ENCODE measurements at places on chromosomes 3 and 15.

- no peak for DNase-seq
Measured at GRCh38 chr15:72242775-72243370, 11.9 kb upstream of the PKM start.

DNA sequence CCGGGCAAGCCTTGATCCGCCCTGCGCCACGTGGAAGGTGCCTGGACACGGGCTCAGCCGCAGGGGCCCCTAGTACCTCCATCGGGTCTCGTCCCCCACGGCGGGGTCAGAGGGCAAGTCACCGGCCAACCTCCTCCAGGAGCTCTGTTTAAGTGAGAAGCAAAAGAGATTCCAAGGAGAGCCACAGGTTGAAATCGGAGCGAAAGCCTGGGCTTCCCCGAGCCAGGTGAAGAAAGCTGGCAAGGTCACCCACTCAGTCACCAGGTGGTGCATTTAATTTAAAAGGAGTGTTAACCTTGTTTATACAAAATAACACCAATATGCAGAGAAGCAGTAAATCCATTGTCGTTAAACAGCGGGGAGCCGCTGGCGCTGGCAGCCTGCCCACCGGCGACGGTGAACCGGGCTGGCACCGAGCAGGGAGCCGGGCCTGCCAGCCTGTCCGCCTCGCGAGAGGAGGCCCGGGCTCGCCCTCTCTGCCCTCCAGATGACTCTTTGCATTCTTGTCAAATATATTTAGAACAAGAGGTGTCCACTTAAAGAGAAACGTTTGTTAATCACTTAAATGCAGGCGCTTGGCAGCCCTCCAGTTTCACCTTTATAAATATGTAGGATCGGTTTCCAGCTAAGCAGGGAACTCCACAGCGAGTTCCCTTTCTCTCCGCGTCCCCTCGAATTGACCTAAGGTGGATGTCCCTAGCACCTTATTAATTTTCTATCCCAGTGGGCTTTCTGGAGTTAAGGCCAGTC lies 277.3 kb upstream of the NR2F2 start:
- DNase-seq, result no peak

GRCh38 chr15:53331328-53332190 lies 427.9 kb downstream of the WDR72 start:
- DNase-seq, result no peak

GRCh38 chr15:62021991-62022600 lies 38.2 kb downstream of the VPS13C start:
- DNase-seq, result no peak

GRCh38 chr3:172391592-172392302 lies 56.5 kb downstream of the GHSR start:
- no peak for DNase-seq

DNA sequence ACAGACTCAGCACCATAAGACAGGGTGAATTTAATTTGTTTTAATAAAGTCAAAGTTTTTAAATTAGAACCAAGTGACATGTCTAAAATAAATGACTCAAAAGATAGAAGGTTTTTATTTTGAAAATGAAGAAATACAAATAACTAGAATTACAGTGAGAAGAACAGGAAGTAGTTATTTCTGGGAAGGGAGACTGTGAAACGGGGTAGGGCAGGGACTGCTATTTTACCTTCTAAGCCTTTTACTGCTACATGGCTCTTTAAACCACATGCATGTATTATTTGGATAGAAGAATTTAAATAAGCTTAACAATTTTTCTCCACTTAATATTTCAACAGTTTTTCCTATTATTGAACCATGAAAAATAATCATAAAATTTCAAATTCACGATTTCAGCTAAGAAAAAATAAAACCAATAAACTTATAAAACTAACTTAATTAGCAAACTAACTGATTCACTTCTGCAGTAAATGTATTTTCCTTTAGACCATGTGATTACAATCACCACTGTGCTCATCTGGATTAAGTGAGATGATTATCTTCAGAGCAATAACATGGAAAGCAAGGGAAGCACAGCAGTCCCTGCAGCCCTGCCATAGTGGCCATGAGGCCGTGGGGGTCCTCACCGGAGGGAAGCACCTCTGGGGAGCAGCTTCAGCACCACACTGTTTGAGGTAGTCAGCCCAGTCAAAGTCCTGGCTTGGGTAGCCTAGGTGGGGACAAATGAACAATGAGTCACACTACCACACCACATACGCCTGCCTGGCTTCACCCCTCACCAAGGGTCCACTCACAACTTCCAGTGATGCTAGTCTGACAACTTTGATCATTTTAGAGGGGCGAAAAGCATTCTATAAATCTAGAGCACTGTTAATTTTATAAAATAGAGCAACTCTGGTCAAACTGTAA lies 28.3 kb upstream of the STIMATE start:
- no peak for DNase-seq

- DNase-seq, result no peak
Measured at GRCh38 chr3:188349351-188349901, 195.5 kb downstream of the LPP start.

DNA sequence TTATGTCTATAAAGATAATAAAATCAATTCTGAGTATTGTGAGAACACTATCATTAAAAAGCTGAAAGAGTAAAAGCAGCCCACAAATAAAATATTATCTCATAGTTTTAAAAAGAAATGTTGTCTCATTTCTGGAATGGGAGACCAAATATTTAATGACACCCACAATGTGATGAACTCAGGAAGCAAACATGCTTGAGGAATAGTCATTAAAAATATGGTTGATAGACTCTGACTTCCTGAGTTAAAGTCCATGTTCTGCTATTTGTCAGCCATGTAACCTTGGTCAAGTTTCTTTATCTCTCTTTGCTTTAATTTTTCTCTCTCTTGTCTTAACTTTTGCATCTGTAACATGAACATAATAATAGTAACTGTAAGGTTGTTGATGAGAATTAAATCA lies 35.5 kb upstream of the CHMP2B start:
- no peak for DNase-seq

- DNase-seq, result no peak
Measured at GRCh38 chr15:36479200-36479896, 100.1 kb upstream of the CDIN1 start.

DNA sequence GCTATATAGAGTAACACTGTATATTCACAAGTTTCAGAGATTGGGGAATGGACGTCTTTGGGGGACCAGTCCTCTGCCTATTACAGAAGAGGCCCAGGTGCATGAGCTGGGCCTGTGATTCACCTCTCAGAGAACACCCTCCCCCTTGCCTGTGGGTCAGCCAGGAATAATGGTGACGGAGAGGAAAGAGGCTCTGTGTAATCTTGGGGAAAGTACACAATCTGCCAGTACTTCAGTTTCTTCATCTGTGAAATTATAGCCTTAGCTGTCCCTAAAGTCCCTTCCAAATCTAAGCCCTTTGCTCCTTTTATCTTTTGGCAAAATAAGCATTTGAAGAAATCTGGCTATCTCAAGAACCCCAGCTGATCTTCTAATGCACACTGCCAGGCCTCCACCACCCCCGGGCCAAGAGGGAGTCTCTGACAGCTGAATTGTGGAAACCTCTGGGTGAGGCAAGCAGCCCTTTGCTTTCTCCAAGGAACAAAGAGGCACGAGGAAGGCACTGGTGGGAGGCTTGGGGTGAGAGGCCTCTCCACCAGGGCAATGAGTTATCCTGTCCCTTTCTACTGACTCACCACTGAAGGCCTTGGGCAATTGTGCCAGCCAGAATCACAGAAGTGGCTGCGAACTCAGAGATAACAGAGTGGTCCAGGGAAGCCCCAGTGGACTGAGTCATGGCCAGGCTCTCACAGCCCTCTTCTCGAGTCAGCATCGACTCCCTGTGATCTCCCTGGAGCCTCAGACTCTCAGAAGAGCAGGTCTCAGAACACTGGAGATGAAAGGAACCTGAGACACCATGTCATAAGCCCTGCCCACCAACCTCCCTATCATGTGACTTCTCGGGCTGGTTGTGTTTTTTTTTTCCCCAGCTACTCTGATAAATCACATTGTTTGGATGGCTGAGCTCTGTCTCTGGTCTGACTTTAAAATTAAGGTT lies 31.8 kb downstream of the CCNL1 start:
- no peak for DNase-seq

- DNase-seq, result no peak
Measured at GRCh38 chr3:8899876-8900460, 63.3 kb downstream of the RAD18 start.

DNA sequence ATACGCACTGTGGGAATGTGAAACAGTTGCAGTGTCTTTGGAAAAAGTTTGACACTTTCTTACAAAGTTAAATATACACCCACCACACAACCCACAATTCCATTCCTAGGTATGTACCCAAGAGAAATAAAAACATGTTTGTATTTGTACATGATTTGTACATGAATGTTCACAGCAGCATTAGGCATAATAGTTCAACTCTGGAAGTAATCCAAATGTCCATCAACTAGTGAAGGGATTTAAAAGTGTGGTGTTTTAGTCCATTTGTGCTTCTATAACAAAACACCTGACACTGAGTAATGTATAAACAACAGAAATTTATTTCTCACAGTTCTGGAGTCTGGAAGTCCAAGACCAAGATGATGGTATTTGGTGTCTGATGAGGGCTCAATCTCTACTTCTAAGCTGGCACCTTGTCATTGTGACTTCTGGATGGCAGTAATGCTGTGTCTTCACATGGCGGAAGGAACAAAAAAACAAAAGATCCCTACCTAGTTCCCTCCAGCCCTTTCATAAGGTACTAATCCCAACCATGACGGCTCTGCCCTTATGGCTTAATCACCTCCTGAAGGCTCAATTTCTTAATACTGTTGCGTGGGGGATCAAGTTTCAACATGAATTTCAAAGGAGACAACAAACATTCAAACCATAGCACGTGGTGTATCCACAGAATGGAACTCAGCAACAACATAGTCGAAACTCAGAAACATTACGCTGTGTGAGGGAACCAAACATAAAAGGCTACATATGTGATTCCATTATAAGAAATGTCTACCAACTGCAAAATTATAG lies 120.5 kb downstream of the AQP9 start:
- no peak for DNase-seq

DNA sequence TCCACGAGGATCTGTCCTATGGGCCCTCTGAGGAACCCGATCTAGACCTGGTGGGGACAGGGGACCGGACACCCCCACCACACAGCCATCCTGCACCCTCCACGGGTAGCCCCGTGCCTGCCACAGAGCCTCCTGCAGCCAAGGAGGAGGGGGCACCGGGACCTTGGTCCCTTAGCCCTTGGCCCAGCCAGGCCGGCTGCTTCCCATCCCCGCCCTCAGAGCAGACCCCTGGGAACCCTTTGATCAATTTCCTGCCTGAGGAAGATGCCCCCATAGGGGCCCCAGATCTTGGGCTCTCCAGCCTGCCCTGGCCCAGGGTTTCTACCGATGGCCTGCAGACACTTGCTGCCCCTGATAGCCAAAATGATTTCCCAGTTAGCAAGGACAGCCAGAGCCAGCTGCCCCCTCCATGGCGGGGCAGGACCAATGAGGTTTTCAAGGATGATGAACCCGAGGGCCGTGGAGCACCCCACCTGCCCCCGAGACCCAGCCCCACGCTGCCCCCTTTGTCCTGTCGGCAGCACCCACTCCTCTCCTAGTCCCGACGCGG lies 91.5 kb downstream of the TBC1D2B start:
- no peak for DNase-seq

- DNase-seq, result no peak
Measured at GRCh38 chr3:52269776-52270175, 8.7 kb downstream of the WDR82 start.

GRCh38 chr3:15271785-15272381 lies 60.5 kb downstream of the SH3BP5 start:
- no peak for DNase-seq

GRCh38 chr3:147521646-147522045 lies 112.5 kb downstream of the ZIC1 start:
- DNase-seq, result no peak

GRCh38 chr15:40696228-40696627 lies 1.3 kb downstream of the RAD51 start:
- no peak for DNase-seq

DNA sequence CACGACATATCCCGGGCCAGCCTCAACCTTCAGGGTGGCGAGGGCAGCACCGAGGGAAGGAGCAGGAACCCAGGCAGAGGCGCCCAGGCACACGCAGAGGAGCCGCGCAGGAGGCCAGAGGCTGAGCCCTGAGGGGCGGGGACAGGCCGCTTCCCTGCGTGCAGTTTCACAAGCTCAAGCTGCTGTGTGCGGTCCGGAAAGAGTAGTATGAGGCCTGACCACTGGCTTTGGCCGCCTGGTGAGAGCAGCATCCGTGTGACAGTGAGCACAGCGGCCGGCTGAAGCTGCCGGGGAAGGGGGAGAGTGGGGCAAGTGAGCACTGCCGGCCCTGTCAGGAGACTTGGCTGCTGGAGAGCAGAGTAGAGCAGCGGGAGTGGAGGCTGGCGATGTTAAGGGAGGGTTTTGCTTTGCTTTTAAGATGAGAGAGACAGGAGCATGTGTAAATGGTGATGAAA lies 8.7 kb downstream of the ZDHHC19 start:
- DNase-seq, result no peak

DNA sequence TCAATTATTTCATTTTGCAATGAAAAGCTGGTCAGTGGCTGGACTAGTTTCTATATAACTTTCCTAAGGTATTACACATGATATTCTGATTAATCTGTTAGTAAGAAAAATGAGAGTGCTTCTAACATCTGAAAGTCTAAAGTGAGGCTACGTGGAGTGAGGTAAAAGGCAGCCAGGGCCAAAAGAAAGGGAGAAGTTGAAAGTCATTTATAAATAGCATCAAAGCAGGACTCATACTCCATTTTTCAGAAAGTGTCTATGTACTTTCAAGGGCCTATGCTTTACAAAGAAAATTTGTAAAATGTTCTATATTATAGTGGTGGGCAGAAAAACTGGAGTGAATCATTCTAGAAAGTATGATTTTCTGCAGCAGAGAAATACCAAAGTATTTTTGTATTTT lies 80.0 kb downstream of the CSNK1G1 start:
- DNase-seq, result no peak

GRCh38 chr15:86959254-86959653 lies 879.6 kb downstream of the AGBL1 start:
- DNase-seq, result no peak

DNA sequence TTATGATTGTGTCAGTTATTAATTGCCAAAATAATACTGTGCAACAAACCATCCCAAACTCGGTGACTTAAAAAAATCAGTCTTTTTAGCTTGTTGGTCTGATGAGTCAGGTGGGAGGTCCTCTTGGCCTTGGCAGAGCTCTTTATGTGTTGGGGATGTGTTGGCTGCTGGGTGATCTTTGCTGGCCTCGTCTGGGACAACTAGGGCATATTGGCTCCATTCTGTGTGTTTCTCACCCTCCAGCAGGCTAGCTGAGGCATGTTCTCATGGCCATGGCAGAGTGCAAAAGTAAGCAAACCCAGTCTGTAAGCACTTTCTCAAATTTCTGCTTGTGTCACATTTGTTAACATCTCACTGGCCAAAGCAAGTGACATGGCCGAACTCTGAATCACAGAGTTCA lies 251.6 kb downstream of the RPLP1 start:
- no peak for DNase-seq

- DNase-seq, result no peak
Measured at GRCh38 chr15:94456226-94456625, 224.9 kb downstream of the MCTP2 start.

GRCh38 chr3:150133293-150133692 lies 162.6 kb upstream of the PFN2 start:
- DNase-seq, result no peak

DNA sequence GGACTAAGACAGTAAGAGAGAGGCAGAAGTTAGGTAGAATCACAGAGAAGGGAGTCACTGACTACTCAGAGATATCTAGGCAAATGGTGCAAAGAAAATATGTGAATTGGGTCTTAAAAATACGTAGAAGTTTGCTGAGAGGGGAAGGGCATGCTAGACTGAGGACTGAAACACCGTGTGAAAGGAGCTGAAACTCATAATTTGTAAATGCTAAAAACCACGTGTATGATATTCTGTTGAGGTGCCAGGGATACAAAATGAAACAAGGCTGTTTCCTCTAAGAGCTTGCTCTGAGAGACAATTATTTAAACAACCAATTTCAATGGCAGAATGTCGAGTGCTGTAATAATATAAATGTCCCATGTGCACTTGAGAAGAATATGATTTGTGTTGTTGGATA lies 47.2 kb downstream of the NCK1 start:
- no peak for DNase-seq
